ENCODE measurements at places on chromosomes 1 and 21. TPM values are rescaled to one million over a fixed set of nuclear protein-coding genes. Genes with fewer than 3 reads are reported as not detected.

DNA sequence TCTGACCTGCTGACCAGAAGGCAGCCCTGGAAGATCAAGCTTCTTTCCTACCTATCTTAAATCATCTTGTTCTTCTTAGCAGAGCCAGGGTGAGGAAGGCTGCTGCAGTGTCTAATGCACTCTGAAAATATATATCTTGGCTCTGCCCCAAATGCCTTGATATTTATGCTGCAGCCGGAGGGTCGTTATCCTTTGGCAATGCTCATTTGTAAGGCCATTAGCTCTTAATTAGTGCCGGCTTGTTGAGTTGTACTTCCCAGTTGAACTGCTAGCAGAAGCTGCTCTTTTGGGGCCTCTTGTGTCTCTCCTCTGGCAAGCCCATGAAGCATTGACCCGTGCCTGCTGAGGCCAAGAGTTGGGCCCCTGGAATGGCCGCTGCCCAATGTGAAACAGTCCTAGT, 4.2 kb upstream of the GNL2 start:
- no peak for DNase-seq

DNA sequence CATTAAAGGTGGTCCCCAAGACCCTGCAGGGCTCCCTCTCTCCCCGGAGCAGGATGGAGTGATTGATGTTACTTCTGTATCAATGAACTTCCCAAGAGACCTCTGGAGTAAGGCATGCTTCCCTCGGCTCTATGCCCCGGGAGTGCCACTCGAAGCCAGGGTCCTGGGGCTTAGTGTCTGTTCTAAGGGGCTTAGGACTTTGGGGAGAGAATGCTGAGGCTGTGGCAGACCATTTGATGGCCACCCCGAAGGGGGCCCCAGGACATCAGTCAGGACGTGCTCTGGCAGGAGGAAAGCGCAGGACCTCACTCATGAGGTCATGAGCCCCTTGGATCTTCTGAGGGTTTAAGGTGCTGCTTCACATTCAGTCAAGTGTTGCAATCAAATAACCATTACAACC, 7.5 kb downstream of the KIAA1614 start:
- DNase-seq: no peak

IFI44L gene
- 0.23 TPM for polyA plus RNA-seq

- peak; percentile 61 for DNase-seq
These were observed 290.2 kb downstream of the KIF26B start for GRCh38 chr1:245444945-245445344.

- DNase-seq: no peak
These were observed 108.3 kb upstream of the TTC34 start for GRCh38 chr1:2909797-2910196.

CSF3R gene
- polyA plus RNA-seq: not detected

DNA sequence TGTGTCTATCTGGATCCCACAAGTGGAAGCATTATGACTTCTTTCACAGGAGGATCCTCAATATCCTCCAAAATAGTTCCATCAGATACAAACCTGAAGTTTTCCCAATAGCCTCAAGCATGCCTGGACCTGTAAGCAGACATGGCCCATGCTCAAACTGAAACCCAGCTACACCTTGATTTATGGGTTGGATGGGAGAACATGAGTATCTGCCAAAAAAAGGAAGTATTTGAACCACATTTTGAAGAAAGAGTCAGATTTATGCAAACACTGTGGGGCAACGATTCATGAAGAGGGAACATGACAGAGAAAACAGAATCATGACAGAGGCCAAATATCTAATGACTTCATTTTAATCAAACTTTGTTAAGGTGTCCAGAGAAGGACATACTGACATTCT, 351.0 kb upstream of the NFIA start:
- DNase-seq: no peak

Data from GM23248 (cell line).